Sciatic nerve (tissue), 2 donors: ENCODE measurements at places on chromosomes 13 and 19. TPM values are rescaled to one million over a fixed set of nuclear protein-coding genes. Genes with fewer than 3 reads are reported as not detected.

Gene TBC1D4
- total RNA-seq, result 19.6 TPM

DNA sequence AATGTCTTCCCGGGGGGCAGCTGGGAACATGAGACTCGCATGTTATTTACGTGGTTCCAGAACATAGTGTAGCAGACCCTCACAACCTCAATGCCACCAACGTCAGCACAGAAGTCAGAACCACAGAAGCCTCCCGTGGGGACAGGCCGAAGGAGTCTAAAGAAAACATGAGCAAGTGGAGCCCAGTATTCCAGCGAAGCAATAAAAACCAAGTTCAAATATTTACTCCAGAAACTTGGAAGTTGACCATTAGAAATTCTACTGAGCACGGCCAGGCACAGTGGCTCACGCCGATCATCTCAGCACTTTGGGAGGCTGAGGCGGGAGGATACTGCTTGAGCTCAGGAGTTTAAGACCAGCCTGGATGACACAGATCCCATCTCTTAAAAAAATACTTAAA lies 17.9 kb upstream of the ATP8B3 start:
- DNase-seq, result no peak

Gene C1QTNF9B
- 3.0 TPM for total RNA-seq

DNA sequence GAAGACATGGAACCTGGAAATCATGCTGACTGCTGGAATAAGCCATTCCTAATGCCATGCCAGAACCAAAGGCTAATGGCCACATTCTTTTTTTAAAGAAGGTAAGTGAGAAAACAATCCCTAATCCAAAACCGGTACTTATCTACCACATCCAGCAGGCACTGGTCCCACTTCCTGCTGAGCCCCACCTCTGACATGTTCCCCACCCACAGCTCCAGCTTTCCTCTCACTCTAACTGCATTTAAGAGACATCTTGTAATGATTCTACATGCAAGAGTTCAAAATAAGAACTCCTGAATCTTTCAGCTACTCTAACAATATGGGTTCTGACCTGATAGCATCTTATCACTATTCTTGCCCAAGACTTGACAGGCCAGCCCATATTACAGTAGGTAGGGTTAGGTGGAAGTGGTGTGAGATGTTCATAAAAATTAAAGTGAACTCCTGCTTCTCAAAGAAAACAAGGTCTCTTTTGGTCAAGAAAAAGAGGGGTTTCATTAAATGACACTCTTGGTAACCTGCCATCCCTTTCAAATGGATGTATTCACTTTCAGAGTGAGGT lies 41.9 kb downstream of the N4BP2L2 start:
- DNase-seq, result no peak

Gene KIRREL2
- total RNA-seq, result 0.13 TPM

Gene SPRED3
- 2.3 TPM for total RNA-seq

Gene CAPN12
- total RNA-seq, result 5.6 TPM

DNA sequence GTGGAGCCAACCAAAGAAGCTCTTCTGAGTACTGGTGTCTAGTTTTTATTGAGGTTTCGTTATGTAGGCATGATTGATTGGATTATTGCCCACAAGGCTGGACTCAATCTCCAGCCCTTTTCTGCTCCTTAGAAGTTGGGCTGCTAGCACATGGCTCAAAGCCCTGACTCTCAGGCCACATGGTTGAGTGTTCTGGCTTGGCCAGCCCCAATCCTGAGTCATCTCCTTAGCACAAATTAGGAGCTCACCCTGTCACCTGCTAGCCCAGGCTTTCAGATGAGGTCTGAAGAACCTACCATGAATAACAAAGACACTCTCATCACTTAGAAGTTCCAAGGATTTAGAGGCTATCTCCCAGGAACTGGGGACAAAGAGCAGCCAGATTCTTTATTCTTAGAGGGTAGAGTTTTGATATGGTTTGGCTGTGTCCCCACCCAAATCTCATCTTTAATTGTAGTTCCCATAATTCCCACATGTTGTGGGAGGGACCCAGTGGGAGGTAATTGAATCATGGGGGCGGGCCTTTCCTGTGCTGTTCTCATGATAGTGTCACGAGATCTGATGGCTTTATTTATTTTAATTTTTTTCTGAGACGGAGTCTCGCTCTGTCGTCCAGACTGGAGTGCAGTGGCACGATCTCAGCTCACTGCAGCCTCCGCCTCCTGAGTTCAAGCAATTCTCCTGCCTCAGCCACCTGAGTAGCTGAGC lies 11.3 kb downstream of the DPY19L3 start:
- DNase-seq, result no peak
